T-cell (primary cell): ENCODE measurements at places on chromosomes 4 and X. TPM values are rescaled to one million over a fixed set of nuclear protein-coding genes. Genes with fewer than 3 reads are reported as not detected.

The SH3D19 gene
- total RNA-seq = 0.56 TPM

The AFF2 gene
- 4.1 TPM for total RNA-seq

The HEPH gene
- not detected for total RNA-seq

The HHIP gene
- 0.85 TPM for total RNA-seq

The PABPC1L2B gene
- total RNA-seq = not detected

DNA sequence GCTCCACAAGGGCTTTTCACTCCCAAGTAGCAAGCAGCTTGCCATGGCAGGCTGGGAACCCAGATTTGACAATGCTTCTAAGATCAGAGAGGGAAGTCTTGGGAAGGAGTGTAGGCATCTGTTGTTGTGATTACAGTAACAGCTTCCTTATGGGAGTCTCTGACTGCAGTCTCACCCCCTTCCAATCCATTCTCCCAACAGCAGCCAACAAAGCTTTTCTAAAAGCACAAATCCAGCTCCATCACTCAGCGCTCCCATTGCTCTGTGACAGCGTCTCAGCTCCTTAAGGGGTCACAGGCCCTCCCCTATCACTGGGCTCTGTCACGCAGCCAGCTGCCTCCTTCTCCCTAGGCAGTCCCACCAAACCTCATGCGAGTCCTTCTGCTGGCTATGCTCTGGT is 7.1 kb downstream of the IGFBP7 start:
- DNase-seq = no peak

GRCh38 chrX:101219116-101219863 is at the start of gene DRP2:
Gene DRP2, plus strand, starts transcription at chrX:101219786. Its CDS starts 11,862 bp downstream, at chrX:101231648.
- no peak for DNase-seq

DNA sequence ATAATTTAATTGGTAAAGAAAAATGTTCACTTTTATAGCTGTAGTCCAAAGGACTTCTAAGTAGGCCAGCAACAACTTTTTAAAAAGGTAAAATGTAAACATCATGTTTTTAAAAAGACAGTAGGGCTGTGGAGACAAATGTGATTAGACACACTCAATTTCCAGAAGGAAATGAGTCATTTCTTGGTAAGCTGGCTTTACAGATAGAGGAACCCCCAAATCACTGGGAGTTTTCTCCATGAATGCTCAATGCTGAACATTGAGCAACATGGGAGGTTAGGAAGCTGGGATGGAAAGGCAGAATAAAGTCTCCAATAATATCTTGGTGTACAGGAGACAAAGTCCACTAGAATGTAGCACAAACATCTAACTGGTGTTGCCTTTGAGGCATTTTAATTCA is 121.3 kb downstream of the NWD2 start:
- DNase-seq = no peak

- DNase-seq = no peak
These were observed 3.6 kb downstream of the ABLIM2 start for GRCh38 chr4:8155048-8155447.

GRCh38 chr4:117874216-117874615 is 160.1 kb upstream of the NDST3 start:
- DNase-seq = no peak

DNA sequence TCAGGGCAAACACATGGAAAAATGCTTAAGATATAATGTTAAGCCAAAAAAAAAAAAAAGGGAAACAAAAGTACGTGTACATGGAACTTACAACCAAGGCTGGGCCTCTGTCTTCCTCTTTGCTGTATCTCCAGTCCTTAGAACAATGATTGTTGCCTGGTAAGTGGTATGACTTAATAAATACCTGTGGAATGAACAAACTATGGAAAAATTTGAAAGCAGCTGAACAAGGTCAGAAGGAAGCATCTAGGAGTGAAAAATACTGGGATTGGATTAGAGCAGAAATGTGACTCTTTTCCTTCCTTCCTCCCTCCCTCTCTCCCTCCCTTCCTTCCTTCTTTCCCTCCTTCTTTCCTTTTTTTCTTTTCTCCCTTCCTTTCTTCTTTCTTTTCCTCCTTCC is 54.2 kb upstream of the SMIM10 start:
- no peak for DNase-seq

GRCh38 chr4:155903453-155903852 is at the start of gene TDO2:
Gene TDO2, plus strand, starts transcription at chr4:155903696. Its CDS starts 63 bp downstream, at chr4:155903759.
- no peak for DNase-seq

GRCh38 chrX:24277405-24277804 is 36.5 kb downstream of the SUPT20HL2 start:
- no peak for DNase-seq

GRCh38 chr4:153001626-153002025 is 65.5 kb downstream of the FHDC1 start:
- DNase-seq = no peak

- no peak for DNase-seq
These were observed 297.2 kb upstream of the LDB2 start for GRCh38 chr4:17195461-17196275.

DNA sequence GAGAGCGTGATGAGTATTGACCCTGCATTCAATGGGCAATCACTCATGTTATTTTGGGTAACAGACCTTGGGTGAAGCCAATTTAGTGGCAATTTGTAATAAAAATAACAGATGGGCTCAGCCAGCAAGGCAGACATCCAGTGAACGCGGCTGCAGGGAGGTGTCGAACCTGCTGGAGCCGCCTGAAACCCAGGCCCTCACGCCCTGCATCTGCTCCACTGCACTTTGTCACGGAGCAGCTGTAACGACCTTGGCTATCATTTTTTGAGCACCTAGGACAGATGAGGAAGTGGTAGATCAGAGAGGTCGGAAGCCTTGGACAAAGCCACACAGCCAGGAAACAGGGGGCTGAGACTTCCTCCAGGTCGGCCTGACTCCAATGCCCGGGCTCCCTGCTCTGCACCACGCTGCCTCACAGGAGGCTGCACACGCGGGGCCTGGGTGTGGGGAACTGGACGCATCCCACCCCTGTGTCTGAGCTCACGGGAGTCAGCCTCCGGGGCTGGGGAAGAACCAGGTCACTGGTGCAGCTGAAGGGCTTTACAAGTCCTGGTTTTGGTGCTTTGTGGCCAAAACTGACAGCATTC is 19.4 kb downstream of the HMX1 start:
- no peak for DNase-seq

- no peak for DNase-seq
These were observed 216.2 kb upstream of the BMP3 start for GRCh38 chr4:80814266-80814665.

- DNase-seq = no peak
These were observed 23.2 kb upstream of the ADD1 start for GRCh38 chr4:2820216-2820982.

- no peak for DNase-seq
These were observed 44.5 kb downstream of the SCFD2 start for GRCh38 chr4:53321151-53321983.

GRCh38 chr4:116015062-116015461 is 901.6 kb upstream of the NDST4 start:
- no peak for DNase-seq

GRCh38 chrX:68647156-68647957 is at the start of gene STARD8:
Gene STARD8, plus strand, starts transcription at chrX:68647666. Its CDS starts 217 bp downstream, at chrX:68647883.
- DNase-seq = no peak

DNA sequence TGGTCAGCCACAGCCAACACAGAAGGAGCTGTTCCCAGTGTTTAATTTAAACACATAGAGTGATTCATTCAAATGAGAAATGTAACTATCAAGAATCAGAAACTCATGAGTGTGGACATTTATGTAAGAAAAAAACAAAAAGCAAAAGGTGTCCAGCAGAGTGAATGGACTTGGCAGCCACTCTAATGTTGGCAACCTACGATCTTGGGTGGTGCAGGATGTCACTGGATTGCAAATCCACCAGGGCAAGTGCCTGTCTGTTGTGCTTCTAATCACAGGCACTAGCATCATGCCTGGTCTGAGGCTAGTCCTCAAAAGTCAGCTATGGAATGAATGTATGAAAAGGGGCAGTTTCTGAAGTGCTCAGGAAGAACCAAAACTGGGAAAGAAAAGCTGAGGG is 277.7 kb upstream of the CLNK start:
- DNase-seq = no peak

DNA sequence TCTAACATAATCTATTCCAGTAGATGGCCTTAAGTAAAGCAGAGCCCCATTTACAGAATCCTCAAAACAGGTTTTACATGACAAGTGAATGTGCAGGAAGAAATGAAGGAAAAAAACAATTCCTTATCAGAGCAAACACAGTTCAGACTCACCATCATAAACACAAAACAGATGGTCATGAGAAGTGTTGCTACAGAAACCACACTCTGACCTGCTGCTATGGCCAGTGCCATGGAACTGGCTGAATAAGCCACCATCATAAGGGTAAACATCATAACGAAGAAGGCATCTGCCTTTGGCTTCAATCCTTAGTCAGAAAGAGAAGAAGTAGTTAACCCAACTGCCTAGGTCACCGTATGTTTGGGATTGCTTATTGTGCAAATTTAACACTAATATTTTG is 61.1 kb downstream of the ABCG2 start:
- no peak for DNase-seq

DNA sequence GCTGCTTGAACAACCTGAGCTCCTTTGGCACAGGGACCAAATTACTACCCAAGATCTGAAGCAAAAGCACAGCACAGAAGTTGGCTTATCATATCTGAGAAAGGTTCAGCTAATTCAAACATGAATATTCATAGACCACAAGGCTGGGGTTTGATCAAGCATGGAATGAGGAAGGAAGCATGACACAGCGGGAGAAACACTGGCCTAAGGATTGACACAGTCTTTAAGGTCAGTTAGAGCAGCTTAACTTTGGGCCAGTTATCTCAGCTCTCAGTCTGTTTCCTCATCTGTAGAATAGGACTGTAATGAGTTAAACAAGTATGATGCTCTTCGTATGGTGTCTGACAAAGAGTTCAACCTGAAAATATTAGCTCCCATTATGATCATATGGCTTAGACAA is 88.5 kb upstream of the CBR4 start:
- DNase-seq = no peak

DNA sequence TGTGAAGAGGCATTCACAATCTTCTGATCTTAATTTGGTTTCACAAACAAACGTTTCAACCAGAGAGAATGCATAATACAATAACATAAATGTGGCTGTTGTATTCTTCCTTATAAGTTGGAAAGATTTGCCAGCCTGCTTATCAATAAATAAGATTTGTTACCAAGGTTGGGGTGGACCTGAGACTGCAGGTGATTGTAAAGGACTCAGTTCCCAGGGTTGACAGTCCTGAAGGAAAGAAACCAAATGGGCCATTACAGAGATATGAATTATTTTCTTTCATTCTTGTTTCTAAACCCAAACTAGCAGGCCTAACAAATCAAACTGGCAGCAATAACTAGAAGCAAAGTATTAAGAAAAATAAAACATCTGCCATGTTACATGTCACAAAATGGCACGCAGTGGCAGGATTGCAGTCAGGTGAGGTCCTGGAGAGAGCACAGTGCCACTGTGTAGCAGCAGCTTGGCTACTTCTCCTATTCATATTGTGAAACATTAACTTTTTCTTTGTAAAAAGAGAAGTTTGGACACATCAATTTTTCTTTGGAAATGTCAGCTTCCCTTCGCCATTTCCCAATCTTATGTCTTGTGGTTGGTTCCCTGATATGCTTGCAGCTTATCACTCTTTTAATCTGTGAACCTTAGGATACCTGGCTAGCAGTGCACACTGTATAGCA is 133.8 kb upstream of the EMCN start:
- no peak for DNase-seq

DNA sequence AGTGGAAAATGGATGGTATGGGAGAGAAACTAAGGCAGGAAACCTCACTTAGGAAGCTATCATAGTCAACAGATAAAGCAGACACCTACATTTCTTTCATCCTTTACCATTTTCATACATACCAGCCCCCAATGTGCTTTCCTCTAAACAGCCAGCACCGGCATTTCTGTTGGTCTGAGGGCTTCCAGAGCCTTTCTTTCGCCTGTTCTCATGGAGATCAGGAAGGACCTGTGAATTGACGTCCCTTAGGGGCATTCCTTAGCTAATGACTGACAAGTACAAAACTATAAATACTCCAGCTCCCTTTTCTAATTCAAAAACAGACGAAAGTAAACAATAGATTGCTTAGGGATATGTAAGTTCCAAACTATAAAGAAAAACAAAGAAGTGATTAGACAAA is 215.5 kb upstream of the CNKSR2 start:
- no peak for DNase-seq

GRCh38 chrX:25544641-25545040 is 528.9 kb upstream of the ARX start:
- DNase-seq = no peak

- no peak for DNase-seq
These were observed 70.3 kb upstream of the DDX60 start for GRCh38 chr4:168388890-168389289.

DNA sequence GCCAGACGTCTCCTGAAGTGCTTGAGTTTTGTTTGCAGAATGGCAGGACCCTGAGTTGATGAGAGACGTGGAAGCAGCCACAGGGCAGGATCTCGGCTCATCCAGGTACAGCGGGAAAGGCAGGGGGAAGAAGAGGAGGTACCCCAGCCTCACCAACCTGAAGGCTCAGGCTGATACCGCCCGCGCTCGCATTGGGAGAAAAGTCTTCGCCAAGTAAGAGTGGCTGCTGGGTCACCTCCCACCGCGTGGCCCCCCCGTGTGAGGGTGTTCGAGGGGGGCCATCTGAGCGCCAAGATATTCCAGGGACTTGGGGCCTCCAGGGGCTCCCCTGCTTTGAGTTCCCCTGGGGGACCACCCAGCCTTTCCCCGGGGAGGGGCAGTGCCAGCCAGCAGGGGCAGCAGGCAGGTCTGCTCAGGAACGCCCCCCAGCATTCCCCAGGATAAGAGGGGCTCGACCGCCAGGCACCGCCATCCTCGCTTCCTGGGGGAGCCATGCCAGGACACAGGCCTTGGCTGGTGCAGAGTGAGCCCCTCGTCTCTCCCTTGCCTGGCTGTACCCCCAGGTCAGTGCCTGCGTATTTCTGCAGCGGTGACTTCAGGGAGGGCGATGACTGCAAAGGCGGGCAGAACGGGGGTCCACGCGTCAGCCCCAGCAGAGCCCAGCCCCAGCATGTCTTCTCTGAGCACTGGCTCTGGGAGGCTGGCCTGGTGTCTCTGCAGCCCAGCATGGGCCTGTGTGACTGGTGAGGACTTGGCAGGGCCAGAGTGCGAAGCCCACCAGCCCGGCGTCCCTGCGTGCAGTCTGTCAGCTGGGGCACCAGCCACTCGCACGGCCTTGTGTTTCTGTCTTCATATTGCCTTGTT is 22.3 kb downstream of the NKX1-1 start:
- no peak for DNase-seq

DNA sequence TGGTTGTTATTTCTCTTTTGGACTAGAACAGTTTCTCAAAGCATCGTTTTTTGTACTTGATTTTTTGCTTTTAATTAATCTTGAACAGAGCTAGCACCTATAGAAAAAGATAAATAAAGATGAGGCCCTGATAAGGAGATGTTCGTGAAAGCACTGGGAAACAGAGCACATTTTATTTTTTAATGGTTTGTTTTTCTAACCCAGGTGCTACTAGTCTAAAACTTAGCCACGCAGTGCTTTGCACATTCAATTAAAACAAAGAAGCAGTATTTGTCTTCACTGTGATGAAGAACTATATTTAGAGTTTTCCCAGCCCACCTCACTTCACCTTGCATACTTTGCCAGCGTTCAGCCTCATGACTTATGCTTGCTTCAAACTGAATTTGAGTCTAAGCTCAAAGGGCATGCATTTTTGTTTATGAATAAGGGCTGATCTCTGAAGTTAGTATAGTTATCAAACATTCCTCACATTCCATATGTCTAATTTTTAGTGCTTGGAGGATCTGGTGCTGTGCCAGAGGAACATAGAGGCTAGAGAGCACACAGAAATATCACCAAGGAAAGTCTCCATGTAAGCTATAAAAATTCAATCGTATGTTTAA is 76.7 kb downstream of the WWC2 start:
- DNase-seq = no peak
